Activated T-helper 1 cell treated with anti-CD3 and anti-CD28 coated beads, Interleukin-2, amount 50 U/mL, for 16 hours (primary cell): ENCODE measurements at places on chromosomes 3 and 15.

DNA sequence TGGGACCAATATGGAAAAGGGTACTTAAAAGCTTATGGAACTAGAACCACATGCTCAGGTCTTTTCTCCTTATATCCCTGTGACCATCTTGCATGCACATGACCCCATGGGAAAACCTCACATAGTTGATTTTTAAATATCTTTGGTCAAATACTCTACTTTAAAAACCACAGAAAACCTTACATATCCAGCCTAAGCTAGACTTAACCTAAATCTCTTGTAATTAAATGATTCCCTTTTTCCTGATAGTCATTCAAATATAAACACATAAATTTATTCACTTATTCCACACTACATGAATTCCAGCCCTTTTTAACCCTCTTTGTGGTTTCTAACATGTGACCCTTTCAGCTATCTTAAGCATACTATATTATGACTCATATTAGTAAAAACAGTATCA, 46.8 kb downstream of the DNAJC13 start:
- DNase-seq: no peak

- no peak for DNase-seq
Measured at GRCh38 chr3:161420746-161421145, 49.4 kb upstream of the SPTSSB start.

DNA sequence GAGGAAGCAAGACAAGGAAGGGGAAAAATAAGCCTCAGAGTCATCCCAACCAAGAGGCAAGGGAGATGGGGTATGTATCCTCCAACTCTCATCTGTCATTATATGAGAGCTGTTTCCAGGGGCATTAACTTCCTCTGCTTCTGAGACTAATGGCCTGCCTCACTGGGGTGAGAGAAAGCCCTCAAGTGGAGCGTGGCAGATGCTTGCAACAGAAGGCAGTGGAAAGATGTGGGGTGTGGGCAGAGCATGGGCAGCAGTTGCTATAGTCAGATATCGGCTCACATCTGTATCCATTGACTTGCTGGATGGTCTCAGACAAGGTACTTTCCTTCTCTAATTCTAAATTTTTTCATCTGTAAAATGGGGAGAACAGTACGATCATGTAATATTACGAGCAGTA, 81.7 kb upstream of the PLCL2 start:
- no peak for DNase-seq

DNA sequence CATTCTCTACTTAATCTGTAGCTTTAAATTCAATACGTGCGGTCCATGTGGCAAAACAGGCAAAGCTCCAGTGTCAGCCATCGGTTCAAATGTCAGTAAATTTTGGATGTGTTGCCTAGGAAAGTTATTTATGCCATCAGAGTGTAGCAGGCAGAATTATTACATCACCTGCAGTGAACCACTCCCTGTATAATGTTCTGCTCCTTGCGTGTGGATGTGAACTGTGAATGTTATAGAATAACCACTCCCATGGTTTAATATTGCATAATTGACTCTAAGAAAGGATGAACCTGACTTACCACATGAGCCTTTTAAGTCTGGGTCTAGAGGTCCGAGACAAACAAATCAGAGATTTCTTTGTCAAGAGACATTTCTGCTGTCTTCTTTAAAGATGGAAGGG, 145.5 kb downstream of the GOLIM4 start:
- no peak for DNase-seq

DNA sequence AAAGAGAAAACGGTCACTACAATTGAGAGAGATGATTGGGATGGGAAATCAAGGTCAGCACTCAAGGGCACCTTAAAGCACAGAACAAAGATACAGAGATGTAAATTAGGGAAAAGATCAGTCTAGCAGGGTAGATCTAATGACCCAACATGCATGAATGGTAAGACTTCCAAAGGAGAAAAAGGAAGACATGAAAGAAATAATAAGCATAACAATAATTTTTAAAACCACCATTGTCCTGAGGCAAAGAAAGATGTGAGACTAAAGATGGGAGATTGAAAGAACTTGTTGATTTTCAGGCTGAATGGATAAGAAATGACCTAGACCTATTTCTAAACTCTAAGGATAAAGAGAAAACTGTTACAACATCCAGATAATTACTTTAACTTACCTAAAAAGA, 34.8 kb upstream of the AMOTL2 start:
- DNase-seq: no peak

DNA sequence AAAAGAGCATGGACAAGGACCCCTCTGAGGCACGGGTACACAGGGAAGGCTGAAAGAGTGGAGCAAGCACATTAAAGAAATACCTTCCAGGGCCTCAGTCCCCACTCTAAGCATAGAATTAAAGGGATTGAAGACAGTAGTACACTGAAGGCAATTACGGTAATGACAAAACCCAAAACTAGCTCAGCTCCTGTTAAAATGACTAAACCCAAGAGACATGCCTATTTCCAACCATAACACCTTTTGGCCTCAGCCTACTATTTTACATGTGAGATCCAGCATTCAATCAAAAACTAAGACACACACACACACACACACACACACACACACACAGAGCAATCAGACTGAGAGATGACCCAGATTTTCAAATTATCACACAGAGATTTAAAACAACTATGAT, 19.8 kb downstream of the MAP4 start:
- no peak for DNase-seq

DNA sequence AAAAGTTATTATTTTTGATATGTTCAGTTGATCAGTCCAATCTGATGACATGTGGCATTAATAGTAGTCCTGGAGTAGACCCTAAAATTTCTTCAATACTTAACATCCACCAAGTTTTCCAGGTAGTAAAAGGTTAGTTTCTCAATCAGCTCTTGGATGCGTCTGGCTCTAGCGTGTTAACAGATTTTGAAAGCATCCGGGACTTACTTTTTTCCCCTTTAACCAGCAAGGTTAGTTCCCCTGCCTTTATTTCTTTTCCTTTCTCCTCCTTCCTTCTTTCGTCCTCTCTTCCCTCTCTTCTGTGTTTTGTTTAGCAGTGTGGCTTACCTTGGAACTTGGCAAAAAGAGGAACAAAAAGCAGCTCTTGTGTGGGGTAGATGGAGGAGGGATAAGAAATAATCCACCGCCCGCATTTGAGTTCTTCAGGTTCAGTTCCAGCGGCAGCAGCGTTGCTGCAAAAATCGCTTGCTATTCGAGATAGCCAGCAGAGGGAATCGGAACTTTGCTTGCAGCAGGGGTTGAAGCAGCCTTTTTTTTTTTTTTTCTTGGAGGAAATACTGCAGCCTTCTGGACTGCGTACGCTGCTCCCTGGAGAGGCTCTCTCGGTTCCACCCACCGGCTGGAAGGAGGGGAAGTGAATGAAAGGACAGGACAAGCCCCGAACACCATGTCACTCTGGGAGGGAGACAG, at the start of gene RBMS3:
Gene RBMS3, plus strand, starts transcription at position 668 of the 690 bp plus-strand sequence.
- no peak for DNase-seq
